ENCODE measurements at places on chromosomes 13 and 19. TPM values are rescaled to one million over a fixed set of nuclear protein-coding genes. Genes with fewer than 3 reads are reported as not detected.

DNA sequence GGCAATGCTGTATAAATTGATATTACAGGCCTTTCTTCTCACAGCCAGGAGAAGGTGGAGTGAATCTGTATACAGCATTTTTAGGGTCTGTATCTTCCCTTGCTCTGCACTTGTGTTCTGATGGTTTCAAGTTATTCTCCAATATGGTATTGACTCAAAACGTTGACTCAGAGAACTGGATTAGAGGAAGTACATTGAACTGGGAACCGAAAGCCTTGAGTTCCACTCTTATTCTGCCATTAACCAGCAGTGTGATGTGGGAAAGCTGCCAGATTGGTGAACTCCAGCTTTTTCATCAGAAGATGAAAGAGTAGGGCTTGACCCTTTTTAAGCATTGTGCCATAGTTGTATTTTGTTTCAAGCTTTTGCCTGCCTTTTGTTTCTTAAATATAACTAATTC lies 167.7 kb downstream of the SPRY2 start:
- no peaks in the 10 kb centered on the region for H3K27me3 ChIP-seq
- no peak for DNase-seq
- peaks cover 3% of the 10 kb centered on the region for H3K4me1 ChIP-seq
- H3K27ac ChIP-seq: no peak overlapping the region
- H3K4me3 ChIP-seq: no peak overlapping the region
- H3K36me3 ChIP-seq: no peaks in the 10 kb centered on the region

DNA sequence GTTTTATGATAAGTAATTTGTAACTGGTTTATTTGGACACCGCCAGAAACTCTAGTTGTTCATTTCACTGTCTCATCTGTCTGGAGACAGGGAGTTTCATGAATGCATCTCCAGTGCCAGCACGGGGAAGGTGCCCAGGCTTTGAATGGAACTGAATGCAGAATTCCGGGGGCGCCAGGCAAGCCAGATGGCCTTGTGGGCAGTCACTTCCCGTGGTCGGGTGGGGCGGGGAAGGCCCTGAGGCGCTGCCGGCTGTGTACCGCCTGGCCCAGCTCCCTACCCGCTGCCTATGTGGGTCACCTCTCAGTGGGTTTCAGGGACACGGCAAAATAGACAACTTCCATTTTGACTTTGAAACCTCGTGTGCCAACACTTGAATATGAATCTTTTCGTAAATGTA lies 28.8 kb upstream of the MCF2L start:
- no peak overlapping the region for H3K27ac ChIP-seq
- H3K36me3 ChIP-seq: no peaks in the 10 kb centered on the region
- H3K27me3 ChIP-seq: peaks cover 16% of the 10 kb centered on the region
- DNase-seq: no peak

GRCh38 chr13:29573190-29573589 lies 22.3 kb downstream of the SLC7A1 start:
- no peaks in the 10 kb centered on the region for H3K27me3 ChIP-seq
- no peak overlapping the region for H3K4me3 ChIP-seq
- peaks cover 40% of the 10 kb centered on the region for H3K4me1 ChIP-seq
- peaks cover 23% of the 10 kb centered on the region for H3K36me3 ChIP-seq
- peak overlapping the region; percentile 36 for H3K27ac ChIP-seq
- DNase-seq: no peak

ZNF441 gene
- 3.1 TPM for polyA plus RNA-seq

FGF14 gene
- not detected for polyA plus RNA-seq

ZNF491 gene
- polyA plus RNA-seq: 0.76 TPM
